Activated CD8-positive, alpha-beta memory T cell treated with anti-CD3 and anti-CD28 coated beads, Interleukin-2, amount 50 U/mL, for 48 hours (primary cell): ENCODE measurements at places on chromosomes 11 and 22.

DNA sequence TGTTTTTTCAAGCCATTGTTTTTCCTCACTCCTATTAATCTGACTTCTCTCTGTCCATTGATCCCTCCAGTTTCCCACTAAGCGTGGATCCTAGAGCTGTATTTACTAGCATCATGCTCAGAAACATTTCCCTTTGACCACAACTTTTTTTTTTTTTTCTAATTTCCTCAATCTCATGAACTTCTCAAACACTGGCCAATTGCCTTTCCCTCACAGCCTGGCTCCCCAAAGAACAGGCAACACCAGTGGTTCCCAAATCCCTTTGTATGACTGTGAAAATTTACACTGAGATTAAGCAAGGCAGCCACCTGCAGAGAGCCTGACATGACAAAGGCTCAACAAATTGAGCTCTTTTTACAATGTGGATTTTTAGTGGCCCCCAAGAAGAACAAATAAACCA, 1.4 kb upstream of the TPP1 start:
- DNase-seq, result no peak

DNA sequence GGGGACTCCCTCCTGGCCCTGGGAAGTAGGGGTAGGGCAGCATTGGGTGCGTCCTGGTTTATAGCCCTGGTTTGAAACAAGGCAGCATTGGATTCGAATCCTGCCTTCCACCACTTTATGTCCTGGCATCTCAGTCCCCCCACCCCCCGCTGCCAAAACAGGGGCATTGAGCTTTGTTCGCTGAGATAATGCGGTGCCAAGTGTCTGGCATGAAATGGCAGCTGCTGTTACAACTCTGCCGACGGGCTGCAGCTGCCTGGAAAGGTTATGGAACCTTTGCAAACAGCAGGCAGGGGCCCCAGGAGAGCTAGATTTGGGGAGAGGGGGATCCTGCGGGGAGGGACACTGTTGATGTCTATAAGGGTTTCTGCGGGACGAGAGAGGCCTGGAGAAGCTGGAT, 1.9 kb downstream of the TST start:
- no peak for DNase-seq

GRCh38 chr11:8360086-8360828, 96.6 kb upstream of the LMO1 start:
- DNase-seq, result no peak

DNA sequence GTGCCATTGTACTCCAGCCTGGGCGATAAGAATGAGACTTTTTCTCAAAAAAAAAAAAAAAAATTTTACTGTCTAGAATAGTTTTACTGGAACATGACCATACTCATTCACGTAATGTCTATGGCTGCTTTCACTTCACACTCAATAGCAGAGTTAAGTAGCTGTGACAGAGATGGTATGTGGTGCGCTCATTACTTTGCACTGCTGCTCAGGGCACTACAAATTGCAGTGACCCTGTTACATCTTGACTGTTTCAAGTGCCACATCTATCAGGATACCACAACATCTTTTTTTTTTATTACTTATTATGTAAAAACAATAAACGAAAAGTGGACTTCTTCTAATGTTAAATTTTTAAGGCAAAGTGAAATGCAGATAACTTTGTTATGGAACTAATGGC, 110.3 kb downstream of the ARHGAP20 start:
- DNase-seq, result no peak

- DNase-seq, result no peak
Measured at GRCh38 chr11:24697522-24698111, 200.8 kb downstream of the LUZP2 start.

DNA sequence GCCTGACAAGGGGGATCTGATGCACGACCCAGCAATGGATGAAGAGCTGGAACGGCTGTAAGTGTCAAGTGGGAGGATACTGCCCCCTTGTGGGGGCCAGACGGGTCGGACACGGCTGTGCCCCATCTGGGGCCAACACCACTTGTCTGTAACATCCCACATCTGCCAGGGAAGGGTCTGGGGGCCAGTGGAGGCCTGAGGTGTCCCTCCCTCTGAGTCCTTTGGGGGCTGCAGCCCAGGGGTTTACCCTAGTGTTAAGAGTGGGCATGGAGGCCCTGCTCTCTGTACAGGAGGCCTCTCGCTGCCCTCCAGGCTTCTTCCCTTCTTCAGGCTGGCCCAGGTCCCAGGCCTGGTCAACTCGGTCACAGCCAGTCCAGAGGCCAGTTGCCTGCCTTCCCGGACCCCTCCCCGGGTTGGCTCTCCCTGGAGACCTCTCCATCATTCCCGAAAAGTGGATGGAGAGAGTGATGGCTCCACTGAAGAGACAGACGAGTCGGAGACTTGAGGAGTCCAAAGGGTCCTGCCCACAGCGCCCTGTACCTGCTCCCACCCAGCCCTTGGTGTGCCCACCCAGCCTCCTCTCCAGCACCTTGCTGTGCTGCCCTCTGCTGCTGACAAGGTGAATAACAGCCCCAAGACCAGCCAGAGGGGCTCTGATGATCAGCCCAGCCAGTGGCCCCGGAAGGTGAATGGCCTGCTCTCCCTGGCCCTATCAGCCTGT, 15.4 kb downstream of the ARFGAP2 start:
- peak; percentile 79 for DNase-seq

GRCh38 chr11:16321148-16321547, 35.2 kb downstream of the SOX6 start:
- no peak for DNase-seq

GRCh38 chr22:44369293-44369661, 56.5 kb upstream of the SHISAL1 start:
- no peak for DNase-seq

GRCh38 chr11:78845496-78845895, 270.8 kb upstream of the NARS2 start:
- DNase-seq, result no peak

- no peak for DNase-seq
Measured at GRCh38 chr11:84580428-84580827, 1046.7 kb downstream of the DLG2 start.

- DNase-seq, result no peak
Measured at GRCh38 chr11:122646549-122647340, 8.8 kb upstream of the UBASH3B start.

- peak; percentile 63 for DNase-seq
Measured at GRCh38 chr22:26398741-26399153, 30.3 kb upstream of the ASPHD2 start.

DNA sequence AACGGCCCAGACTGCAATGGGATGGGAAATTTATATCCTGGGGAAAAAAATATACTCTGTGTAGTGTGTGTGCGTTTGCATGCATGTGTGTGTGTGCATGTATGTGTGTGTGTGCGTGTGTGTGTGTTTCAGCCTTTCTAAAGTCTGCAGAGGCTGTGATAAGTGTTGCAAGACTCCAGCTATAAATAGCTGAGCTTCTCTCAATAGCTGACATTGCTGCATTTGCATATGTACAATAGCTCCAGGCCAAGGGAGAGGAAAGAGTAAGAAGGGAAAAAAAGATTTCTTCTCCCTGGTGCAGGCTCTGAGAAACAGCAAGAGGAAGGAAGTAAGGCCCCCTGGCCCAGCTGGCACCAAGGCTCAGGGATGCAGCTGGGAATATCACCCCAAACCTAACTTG, 483.0 kb downstream of the MN1 start:
- DNase-seq, result no peak
